ENCODE measurements at places on chromosomes 4 and X. TPM values are rescaled to one million over a fixed set of nuclear protein-coding genes. Genes with fewer than 3 reads are reported as not detected.

GRCh38 chr4:141463678-141464077 lies 172.7 kb upstream of the IL15 start:
- no peak for DNase-seq

GRCh38 chr4:105944540-105944939 lies 49.3 kb downstream of the NPNT start:
- DNase-seq = no peak

DNA sequence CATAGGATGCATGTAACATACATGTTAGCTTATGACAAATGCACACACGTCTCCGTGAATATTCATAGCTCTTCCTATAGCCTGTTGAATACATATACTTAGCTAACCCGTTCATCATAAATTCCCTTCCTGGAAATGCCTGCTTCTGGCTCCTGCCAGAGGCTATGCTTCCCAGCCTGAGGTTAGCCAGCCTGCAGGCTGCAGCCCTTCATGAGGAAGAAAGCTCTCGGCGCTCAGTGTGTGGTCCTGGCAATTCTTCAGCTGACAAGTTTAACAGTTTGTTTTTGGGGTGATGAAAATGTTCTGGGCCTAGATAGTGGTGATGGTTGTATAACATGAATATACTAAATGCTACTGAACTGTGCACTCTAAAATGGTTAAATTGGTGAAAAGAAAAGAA lies 48.8 kb upstream of the MAN2B2 start:
- DNase-seq = no peak

DNA sequence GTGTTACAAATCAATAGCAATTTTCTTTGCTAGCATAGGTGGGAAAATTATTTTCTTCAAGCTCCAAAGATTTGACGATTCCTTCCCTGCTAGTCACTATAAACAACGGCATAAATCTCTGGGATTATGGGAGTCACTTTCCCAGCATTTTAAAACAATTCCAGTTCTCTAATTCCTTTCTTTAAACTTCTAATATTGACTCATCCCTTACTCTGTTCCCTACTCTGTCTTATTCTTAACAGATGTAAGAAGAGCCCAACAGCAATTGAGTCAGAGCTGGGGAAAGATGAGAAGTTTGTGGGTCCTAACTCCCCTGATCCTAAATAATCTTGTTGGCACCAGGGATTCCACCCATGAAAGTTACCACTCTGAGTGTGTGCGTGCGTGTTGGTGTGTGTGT lies 47.4 kb upstream of the IL21 start:
- DNase-seq = no peak

- no peak for DNase-seq
These were observed 78.7 kb upstream of the ZNF518B start for GRCh38 chr4:10535912-10536311.

DNA sequence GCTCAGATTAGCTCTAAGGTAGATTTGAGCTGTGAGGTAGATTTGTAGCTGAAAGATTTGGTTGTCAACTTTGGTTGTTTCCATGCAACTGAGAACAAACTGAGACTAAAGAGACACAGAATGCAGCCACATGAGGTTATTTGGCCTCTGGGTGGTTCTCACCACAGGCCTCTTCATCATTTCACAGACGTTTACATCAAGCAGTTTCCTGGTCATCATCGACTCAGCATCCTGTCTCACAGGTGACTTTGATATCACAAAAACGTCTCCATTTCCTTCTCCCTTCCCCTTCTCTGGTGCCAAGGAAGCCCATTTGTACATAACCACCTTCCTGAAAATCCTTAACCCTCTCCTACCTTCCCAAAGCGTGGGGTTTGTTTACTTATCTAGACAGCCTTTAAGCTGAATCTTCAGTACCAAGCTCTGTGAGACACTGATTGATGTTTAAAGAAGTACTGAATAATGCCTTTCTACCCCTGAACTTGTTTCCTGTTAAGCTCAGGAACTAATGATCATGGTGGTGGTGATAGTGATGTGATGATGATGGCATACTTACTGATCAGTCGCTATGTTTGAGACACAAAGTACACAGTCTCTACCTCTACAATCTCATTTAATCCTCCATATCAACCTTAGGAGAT lies 81.9 kb downstream of the FAM114A1 start:
- no peak for DNase-seq

- no peak for DNase-seq
These were observed 17.4 kb downstream of the FAM199X start for GRCh38 chrX:104183685-104184084.

DNA sequence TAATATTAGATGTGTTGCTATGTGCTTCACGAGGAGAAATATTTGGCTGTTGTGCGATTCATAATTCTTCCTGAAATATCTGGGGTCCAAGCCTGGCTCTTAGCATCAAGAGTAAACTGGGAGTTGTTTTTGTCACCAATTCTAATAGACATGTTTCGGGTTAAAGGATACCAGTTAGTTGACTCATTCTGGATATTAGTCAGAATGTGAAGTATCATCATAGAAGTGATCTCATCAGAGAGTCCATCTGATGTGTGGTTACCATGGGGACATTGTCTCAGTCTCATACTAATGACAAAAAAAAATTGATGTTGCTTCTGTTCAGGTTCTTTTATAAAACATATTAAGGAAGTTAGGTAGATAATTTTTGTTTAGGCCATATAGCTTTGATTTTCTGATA lies 57.2 kb upstream of the MTMR1 start:
- DNase-seq = no peak

DNA sequence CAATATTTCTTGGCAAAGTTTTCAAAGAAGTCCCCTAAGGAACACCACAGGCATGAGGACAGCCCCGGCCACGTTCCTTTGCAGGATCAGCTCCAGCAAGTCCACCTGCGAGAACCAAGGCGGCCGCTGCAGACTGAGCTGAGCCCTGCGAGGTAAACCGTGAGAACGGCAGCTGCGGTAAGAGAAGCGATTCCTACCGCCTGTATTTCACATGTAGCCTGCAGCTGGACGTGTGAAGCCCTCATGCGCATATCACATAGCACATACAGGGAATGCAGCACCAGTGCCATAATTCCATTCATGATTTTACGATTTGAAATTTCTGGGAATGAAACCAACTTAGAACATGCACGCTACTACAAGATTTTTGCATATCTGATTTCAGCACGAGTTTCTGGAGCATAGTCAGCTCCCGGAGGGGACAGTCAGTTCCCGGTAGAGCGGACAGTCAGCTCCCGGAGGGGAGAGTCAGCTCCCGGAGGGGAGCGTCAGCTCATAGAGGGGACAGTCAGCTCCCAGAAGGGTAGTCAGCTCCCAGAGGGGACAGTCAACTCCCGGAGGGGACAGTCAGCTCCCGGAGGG lies 41.7 kb downstream of the FGFRL1 start:
- peak; percentile 51 for DNase-seq

DNA sequence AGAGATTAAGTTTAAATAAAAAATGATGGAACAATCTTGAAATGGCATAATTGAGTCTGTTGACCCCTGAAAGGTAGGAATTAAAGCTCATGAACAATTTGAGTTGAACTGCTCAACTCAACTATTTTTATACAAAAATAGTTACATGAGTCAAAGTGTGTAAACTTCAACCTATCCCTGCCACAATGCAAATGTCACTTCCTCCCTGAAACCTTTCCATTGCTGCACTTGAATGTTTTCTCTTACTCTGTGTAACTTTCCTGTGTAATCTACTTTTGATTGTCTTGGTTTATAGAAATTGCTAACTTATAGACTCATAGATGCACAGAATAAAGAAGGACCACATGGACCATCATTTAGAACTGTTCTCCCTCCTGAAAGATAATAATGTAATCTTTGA lies 218.5 kb downstream of the GBA3 start:
- DNase-seq = no peak

GRCh38 chr4:103498161-103499070 lies 221.4 kb downstream of the TACR3 start:
- DNase-seq = no peak

- DNase-seq = no peak
These were observed 25.6 kb upstream of the ABCB7 start for GRCh38 chrX:75181721-75182120.

DNA sequence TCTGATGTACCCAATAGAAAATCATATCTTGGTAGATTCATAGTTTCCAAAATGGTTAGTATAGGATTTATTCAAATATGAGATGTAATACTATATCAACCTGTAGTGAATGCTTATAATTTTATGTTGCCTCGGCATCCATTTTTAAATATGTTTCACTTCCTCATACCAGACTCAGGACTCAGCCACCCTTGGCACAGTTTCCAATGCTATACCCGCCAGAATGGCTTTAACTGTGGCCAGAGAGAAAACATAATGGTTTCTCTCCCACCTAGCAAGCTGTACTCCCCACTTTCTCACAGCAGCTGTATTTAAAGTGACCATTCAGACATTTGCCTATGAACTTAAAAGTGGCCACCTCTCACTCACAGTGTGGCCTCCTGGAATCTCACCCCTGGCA lies 466.6 kb upstream of the PABPC4L start:
- DNase-seq = no peak

The FOXO4 gene
- total RNA-seq = 61.6 TPM

The GSX2 gene
- total RNA-seq = 0.58 TPM

The YY2 gene
- total RNA-seq = 2.1 TPM

The ERAS gene
- 0.36 TPM for total RNA-seq

The HGFAC gene
- total RNA-seq = not detected

The ALAS2 gene
- total RNA-seq = 65.2 TPM

The GASK1B gene
- total RNA-seq = 100 TPM

The S100G gene
- not detected for total RNA-seq

The NEUROG2 gene
- total RNA-seq = not detected

The SLITRK4 gene
- total RNA-seq = 1.5 TPM

All from sciatic nerve (tissue), 2 donors.